Neural crest cell (in vitro differentiated cells): ENCODE measurements at places on chromosomes 2 and 18.

DNA sequence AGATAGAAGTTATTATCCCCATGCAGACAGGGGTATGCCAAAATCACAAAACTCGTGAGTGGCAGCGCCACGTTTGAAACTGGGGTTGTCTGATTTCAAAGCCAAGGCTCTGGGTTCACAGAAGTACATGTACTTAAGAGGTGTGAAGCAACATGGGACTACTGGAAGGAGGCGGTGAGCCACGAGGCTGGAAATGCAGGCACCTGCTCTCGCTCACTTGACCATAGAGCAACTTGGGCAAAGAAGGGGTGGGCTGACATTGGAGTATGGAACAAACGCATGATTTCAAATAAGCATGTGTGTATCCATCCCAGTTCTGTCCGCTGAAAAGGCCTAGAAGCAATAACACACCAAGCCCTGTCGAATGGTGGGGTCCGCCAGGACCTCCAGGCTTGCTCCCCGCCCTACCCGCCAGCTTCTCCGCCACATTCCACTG lies 593 bp upstream of the ACTR2 start:
- peaks cover 27% of the 10 kb centered on the region for H3K4me1 ChIP-seq
- no peak for DNase-seq
- H3K36me3 ChIP-seq = no peaks in the 10 kb centered on the region
- H3K27me3 ChIP-seq = no peaks in the 10 kb centered on the region

DNA sequence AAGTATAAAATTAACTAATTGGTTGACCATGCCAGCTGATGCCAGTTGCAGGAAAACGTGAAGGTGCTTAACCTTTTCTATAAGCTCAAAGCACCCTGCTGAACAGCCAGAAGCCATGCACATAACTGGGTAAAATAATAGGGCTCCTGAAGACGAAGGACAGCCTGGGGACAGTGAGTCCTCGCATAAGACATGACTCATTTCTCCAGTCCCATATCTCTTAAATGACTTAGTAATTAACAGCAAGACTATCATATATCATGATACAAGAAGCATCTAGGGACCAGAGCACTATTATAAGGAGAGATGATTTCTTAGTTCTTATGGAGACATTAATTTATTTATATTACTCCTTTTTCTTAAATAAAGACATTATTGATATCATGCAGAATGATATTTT lies 100.5 kb upstream of the DOK6 start:
- no peak overlapping the region for H3K27ac ChIP-seq
- H3K36me3 ChIP-seq = peaks cover 3% of the 10 kb centered on the region
- DNase-seq = no peak
- no peaks in the 10 kb centered on the region for H3K27me3 ChIP-seq

DNA sequence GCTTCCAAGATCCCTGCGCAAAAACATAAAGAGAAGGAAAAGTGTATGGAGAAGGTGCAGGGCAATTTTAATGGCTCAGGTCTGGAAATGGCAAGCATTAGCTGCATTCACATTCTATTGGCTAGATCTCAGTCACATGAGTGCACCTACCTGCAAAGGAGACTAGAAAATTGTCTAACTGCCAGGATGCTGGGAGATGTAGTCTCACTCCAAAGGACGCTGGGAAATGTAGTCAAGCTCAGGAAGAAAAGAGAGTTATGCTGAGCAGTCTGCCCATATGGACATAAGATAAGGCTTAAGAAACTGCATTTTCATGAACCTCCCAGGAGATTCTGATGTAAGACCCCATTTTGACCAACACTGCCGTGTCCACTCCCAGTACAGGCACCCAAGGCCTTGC lies 9.5 kb upstream of the KLHL29 start:
- H3K27me3 ChIP-seq = peaks cover 2% of the 10 kb centered on the region
- H3K4me3 ChIP-seq = no peak overlapping the region
- H3K27ac ChIP-seq = no peak overlapping the region
- H3K4me1 ChIP-seq = peaks cover 16% of the 10 kb centered on the region
- DNase-seq = no peak

DNA sequence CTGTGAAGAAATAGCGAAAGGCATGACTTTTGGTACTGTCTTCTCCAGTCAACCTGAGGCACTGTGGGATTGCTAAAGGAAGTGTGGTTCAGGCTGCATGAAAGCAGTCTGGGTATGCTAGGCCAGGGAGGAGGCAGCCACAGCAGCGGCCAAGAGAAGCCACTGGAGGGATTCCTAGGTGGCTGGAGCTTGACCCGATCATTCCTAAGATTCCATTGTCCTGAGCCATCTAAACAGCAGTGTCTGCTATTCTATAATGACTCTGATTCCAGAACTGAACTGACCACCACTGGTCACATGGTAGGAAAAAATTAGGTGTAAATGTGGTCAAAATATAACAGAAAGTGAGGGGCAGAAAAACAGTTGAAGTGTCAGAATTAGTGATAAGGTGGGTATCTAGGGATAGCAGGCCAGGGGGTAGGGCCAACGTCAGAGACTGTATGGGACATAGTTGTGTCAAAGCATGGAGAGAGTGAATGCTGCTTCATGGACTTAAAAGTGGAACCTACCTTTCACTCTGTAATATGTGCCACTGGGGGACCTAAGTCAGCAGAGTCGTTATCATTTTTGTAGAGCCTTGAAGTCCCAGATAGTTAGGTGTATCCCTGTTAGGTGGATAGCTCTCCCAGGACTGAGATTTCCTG lies 204.6 kb downstream of the CTNNA2 start:
- H3K4me1 ChIP-seq = no peaks in the 10 kb centered on the region
- H3K27ac ChIP-seq = no peak overlapping the region
- H3K27me3 ChIP-seq = no peaks in the 10 kb centered on the region

DNA sequence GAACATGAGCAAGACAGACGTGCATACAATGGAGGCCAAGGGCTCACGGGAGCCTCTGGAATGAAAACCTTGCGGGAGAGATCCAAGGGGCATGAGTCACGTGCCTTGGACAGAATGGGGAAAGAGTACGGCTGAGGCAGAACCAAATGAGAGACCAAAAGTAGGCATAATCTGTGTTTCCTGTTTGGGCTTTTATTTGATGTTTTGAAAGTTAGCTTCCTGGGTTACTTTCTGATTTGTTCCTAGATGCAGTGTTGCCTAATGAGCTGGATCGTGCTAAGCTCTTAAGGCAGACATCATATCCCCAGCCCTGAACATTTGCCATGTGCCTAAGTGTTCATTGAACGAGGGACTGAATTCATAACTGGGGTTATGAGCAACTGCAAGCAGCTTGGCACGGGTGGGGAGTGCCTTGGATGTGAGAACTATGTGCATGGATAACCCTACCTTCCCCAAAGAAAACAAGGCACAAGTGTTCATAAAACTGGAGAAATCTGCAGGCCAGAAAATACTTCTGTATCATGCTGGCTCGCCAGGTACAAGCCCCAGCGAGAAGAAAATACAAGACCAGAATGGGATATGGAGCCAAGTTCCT lies 60.3 kb upstream of the RPL31 start:
- H3K36me3 ChIP-seq = no peaks in the 10 kb centered on the region
- DNase-seq = no peak
- H3K4me3 ChIP-seq = no peak overlapping the region
- H3K27me3 ChIP-seq = no peaks in the 10 kb centered on the region
- no peaks in the 10 kb centered on the region for H3K4me1 ChIP-seq

DNA sequence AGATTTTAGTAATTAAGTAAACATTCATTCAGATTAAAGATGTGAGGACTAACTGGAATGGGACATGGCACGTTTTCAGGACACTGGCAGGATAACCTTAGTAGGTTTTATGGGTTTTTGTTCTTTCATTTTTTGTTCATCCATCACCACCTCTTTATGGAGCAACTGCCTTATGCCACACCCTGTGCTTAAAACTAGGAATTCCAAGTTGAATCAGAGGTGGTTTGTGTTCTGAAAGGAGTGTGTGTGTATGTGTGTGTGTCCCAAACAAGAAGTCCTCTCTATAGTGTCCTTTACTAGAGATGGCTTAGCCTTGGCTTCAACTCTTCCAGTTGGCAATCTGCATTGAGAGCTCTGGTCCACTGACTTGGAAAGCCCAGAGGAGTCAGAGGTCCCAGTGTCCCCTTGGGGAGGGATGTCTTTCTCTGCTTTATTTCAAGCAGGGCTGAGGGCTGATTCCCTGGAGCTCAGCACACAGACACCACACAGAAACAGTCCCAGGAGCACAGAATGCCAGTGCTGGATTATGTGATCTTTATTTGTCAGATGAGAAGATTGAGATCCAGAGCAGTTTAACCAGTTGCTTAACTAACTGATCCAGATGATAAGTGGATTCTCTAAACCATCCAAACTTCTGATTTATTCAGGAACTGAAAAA lies 25.2 kb downstream of the RHOB start:
- peaks cover 77% of the 10 kb centered on the region for H3K4me1 ChIP-seq
- H3K36me3 ChIP-seq = no peaks in the 10 kb centered on the region
- no peaks in the 10 kb centered on the region for H3K27me3 ChIP-seq
- DNase-seq = no peak

GRCh38 chr2:107473150-107473549 lies 353.5 kb upstream of the RGPD4 start:
- DNase-seq = no peak
- H3K4me3 ChIP-seq = no peak overlapping the region
- no peaks in the 10 kb centered on the region for H3K27me3 ChIP-seq
- H3K27ac ChIP-seq = no peak overlapping the region

- H3K27me3 ChIP-seq = no peaks in the 10 kb centered on the region
- H3K4me3 ChIP-seq = no peak overlapping the region
These were observed 651.1 kb downstream of the TDRD15 start for GRCh38 chr2:21774691-21775368.

- H3K4me1 ChIP-seq = peaks cover 19% of the 10 kb centered on the region
- H3K27me3 ChIP-seq = peaks cover 15% of the 10 kb centered on the region
- H3K4me3 ChIP-seq = no peak overlapping the region
These were observed 3.7 kb downstream of the FAM171B start for GRCh38 chr2:186697536-186697935.

GRCh38 chr2:215904101-215904500 lies 109.2 kb downstream of the MREG start:
- no peak overlapping the region for H3K4me3 ChIP-seq
- H3K27me3 ChIP-seq = no peaks in the 10 kb centered on the region
- no peak for DNase-seq
- H3K4me1 ChIP-seq = no peaks in the 10 kb centered on the region

GRCh38 chr2:240343548-240343947 lies 91.9 kb upstream of the GPC1 start:
- peaks cover 8% of the 10 kb centered on the region for H3K4me1 ChIP-seq
- no peaks in the 10 kb centered on the region for H3K27me3 ChIP-seq

DNA sequence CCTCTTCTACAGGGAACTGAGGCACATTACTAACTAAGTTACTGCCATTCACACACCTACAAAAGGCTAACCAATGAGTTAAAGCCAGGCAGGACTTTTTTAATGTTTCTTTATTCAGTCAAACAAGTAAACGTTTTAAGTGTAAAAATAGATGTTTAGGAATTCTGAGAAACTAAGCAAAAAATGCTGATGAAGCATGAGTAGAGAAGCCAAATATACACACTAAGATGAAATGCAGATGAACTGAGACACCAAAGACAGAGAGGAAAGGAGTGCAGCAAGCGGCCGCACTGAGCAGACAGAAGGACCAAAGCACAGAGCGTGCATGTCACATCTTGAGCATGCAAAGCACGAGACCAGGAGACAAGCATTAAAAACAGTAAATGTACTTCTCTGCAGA lies 17.9 kb downstream of the L3MBTL4 start:
- no peaks in the 10 kb centered on the region for H3K27me3 ChIP-seq
- no peak overlapping the region for H3K4me3 ChIP-seq
- H3K36me3 ChIP-seq = no peaks in the 10 kb centered on the region
- H3K27ac ChIP-seq = no peak overlapping the region
- H3K4me1 ChIP-seq = no peaks in the 10 kb centered on the region

- H3K27me3 ChIP-seq = peaks cover 6% of the 10 kb centered on the region
- DNase-seq = no peak
- H3K4me3 ChIP-seq = no peak overlapping the region
- H3K36me3 ChIP-seq = no peaks in the 10 kb centered on the region
- H3K27ac ChIP-seq = no peak overlapping the region
These were observed 536.5 kb upstream of the CRIM1 start for GRCh38 chr2:35819033-35819432.

DNA sequence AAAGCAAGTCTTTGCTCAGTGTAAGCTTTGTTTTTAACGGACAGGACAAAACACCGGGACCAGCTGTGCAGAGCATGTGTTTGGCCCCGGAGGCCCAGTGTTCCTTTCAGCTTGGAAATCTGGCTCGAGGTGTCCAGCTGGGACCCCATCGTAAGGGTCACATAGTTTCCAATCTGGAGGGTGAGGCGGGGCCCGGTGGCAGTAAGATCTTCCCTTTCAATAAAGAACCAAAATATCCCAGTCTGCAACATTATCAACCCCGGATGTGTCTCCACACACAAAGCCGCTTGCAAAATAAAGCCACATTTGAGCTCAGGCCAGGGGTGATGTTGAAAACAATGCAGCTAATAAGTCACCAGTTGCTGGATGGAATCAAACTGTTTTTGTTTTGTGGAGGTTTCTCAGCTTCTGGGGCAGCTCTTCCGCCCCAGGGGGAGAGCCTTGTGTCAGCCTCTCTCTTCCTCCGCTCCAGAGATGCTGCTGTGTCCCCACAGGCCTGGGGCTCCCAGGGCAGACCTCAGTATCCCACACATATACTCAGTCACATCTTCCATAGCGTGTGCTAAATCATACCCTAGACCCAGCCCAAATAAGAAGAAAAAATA lies 138.6 kb upstream of the GLI2 start:
- no peak for DNase-seq
- H3K27me3 ChIP-seq = peaks cover 16% of the 10 kb centered on the region
- H3K4me3 ChIP-seq = peak overlapping the region; percentile 42
- H3K36me3 ChIP-seq = no peaks in the 10 kb centered on the region
- peak overlapping the region; percentile 73 for H3K27ac ChIP-seq

DNA sequence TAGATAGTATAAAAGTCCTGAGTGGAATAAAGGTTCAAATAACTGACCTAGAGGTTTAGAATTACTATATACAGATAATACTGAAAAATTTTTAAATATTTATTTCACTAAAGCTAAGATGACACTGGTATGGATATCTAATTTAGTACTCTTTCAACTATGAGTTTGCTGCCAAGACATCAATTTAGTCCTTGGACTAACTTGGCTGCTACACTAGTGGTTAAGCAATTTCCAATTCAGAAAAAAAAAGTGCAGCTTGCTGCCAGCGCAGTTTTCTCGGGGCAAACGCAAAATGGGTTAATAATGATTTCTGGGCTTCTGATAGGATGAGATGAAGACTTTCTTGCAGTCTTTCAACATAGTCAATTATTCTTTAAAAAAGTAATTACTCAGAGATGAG lies 10.8 kb downstream of the BUB1 start:
- H3K27me3 ChIP-seq = no peaks in the 10 kb centered on the region
- H3K27ac ChIP-seq = no peak overlapping the region
- H3K36me3 ChIP-seq = peaks cover 14% of the 10 kb centered on the region
- no peak for DNase-seq
- no peaks in the 10 kb centered on the region for H3K4me1 ChIP-seq
- H3K4me3 ChIP-seq = no peak overlapping the region

DNA sequence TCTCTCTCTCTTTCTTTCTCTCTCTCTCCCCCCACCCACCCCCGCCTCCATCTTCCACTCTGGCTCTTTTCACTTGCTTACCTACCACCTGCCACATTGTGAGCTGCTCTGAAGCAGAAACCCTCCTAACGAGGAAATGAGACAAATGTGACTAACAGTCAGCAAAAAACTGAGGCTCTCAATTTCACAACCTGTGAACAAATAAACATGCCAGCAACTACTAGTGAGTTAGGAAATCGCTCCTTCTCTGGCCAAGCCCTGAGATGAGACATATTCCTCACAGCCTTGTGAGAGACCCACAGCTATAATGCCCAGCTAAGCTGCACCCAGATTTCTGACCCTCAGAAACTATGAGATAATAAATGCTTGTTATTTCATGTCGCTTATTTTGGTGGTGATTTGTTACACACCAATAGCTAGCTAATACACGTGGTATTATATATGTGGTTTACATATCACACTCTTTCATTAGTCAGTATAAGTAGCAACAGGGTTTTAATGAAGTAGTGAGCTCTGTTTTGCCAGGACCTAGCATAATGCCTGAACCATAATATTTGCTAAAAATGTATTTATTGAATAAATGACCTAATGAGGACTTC lies 8.4 kb upstream of the ZNF521 start:
- no peak for DNase-seq
- H3K27me3 ChIP-seq = peaks cover 9% of the 10 kb centered on the region
- no peak overlapping the region for H3K4me3 ChIP-seq
- no peak overlapping the region for H3K27ac ChIP-seq
